Fibroblast of lung (primary cell): ENCODE measurements at places on chromosomes 2 and 18. TPM values are rescaled to one million over a fixed set of nuclear protein-coding genes. Genes with fewer than 3 reads are reported as not detected.

Gene GALR1
- not detected in 2 replicates for total RNA-seq

DNA sequence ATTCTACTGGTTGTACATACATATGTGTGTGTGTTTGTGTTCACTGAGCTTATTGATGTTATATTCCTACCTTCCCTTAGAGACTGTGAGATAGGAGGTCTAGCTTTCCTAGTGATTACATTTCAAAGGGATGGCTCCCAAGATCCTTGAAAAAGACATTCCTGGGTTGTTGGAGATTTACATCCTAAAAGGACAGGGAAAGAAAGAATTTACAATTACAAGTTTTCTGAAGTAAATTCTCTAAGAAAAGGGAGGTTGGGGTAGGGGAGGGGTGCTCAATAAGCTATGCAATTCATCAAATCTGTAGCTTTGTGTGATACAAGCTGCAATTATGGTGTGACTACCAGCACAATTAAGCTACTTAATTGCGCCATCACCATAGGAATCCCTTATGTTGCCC, 284.3 kb downstream of the NUP35 start:
- no peak for DNase-seq

Gene MYO1B
- 113 and 151 TPM in 2 replicates for total RNA-seq

Gene C2orf92
- total RNA-seq = 0.77 and 0.99 TPM in 2 replicates
